NCI-H2081 (cell line): ENCODE measurements at places on chromosomes 5 and 9.

DNA sequence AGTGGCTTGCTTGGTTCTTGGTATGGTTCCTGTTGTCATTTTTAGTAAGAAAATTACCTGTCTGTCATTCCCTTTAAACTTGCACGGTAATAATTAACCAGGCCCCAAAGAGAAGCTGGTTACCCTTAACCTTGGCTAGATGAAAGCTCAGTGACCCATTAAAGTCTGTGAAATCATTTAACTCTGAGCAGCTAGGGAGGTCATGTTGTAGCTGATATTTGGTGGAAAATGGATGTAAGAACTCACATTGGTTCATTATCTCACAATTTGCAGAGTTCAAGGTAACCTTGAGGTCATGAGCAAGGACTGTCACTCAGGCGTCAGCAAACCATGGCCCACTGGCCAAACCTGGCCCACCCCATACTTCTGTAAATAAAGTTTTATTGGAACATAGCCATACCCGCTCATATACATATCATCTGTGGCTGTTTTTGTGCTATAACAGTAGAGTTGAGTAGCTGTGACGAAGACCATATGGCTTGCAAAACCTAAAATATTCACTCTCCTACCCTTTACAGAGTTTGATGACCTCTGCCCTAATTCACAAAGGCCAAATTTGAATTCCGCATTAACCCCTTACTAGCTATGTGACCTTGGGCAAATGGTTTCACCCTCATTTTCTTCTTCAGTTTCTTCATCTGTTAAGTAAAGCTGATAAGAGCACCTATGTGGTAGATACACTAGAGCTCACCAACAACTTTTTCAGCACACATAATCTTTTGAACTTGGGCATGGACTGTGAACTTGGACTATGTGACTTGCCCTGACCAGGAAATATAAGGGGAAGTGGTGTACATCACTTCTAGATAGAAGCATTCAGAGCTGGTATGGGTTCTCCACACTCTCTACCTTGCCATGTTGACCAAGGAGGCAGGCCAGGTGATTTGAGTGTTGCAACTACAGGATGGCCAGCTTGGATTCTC is 61.5 kb upstream of the CPEB4 start:
- no peak for DNase-seq

DNA sequence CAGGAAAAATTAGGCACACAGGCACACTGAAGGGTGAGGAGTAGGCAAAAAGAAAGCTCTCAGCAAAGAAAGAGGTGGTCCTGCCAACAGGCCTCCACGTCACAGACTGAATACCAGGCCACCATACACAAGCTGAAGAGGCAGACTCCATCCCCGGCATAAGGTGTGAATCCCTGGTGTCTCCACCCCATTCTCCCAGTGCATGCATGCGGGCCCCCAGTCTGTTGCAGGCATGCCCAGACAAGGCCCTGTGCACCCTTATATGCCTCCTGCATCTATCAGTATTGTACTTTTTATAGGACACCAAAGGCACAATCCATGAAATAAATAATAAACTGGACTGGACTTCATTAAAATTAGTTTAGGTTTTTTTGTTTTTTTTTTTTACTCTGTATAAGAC is 73.1 kb downstream of the RGMB start:
- DNase-seq, result no peak

DNA sequence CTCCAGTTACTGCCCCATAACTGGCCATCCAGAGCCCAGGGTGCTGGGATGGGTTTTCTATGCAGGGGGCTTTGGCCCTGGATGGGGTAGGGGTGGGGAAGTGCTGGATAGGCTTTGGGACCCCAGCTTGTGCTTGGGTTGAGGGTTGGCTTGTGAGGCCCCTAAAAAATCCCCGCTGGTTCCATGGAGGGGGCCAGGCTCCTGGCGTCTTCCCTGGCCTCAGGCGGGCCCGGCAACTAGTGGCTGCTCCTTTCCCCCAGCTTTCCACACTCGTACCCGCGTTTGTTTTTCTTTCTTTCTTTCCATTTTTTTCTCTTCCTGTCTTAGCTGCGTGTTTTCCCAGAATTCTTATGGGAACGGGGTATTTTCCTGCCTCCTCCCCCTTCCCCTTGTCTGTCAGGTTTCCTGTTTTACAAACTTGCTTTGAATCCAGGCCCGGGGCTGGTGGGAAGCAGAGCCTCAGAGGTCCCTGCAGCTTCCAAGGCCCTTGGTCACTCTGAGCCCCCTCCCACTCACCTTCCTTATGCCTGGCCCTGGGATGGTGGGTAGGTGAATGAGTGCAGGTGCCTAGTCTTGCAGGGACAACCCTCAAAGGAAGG is 40.2 kb downstream of the RGS3 start:
- no peak for DNase-seq

GRCh38 chr5:83554133-83554532 is 82.6 kb downstream of the VCAN start:
- no peak for DNase-seq

DNA sequence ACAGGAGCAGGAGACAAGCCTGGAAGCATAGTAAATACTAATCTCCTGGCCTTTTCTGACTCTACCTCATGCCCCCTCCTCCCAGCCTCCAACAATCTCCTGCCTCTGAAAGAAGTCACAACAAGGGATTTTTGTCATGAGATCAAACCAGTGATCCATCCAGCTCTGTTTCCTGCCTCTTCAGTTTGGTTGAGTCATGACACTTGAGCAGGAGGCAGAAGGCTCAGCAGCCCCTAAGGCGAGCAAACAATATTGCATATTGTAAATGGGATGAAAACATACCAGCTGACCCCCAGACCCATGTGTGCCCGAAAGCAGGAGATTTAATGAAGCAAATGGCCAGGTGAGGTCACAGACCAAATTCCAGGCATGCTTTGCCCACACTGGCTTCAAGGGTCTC is 272.8 kb downstream of the GAS1 start:
- no peak for DNase-seq

DNA sequence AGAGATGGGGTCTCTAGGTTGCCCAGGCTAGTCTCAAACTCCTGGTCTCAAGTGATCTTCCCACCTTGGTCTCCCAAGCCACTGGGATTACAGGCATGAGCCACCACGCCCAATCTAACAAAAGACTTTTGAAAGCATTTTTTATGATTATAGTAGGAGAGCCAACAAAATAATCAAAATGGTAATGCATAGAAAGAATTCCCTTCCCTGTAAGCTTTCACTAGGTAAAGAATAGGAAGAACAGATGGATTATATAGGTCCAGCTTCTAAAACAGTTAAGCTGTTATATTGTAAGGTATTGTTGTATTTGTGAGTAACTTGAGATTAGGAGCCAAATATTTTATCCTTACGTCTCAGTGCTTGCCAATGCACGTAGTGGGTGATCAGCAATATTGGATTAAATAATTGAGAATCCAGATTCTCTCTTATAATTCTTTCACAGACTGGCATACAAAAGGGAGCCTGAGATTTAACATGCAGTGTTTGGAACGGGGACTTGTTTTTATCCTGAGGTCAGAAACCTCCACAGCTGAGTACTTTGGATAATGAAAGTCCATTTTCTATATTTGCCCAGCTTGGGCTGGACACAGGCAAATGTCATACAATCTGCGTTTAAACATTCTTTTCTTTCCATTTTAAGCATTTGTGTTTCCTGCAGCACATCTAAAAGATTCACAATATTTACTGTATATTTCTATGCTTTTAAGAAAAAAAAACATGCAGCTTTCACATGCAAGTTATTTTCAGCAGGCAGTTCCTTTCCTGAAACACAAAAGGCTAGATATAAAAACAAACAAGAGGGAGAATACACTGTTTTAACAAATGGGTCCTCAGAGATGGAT is 238.4 kb downstream of the ARRDC3 start:
- no peak for DNase-seq

DNA sequence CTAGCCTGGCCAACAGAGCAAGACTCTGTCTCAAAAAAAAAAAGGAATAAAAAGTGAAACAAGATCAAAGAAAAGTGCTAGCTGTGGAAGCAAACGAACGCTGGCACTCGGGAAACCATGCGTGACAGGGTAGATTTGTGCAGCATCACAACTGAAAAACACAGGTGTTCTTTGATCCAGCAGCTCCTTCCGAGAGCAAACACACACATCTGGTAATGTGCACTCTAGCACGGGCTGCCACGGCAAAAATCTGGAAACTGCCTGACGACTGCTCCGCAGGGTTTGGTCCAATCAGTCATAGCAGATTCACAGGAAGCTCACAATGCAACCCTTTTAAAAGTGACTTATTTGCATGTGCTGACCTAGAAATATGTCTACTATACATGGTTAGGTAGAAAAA is 80.0 kb downstream of the SYK start:
- DNase-seq, result no peak

- DNase-seq, result no peak
Measured at GRCh38 chr5:38284384-38284783, 26.0 kb downstream of the EGFLAM start.

DNA sequence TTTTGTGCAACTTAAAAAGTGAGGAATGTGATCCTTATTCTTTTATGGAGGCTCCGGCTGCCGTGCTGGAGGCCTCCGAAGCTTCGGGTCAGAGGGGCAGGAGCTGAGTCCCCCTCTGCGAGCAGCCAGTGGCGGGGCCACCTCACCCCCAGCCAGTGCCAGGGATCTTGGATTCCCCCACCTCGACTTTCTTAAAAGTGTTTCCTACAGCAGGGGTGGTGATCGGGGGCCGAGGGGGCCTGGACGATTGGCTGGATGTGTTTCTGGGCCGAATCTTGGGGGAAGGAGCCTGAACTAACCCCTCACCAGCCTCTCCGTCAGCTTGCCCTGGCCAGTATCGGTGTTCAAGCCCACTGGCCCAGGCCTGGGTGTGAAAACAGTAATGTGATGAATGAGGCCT is 92.2 kb upstream of the LMX1B start:
- DNase-seq, result no peak
